Brain (organoid and tissue), 16 donors: ENCODE measurements at places on chromosomes 5 and 9.
A peak's percentile ranks its signal among the peaks of the same experiment; 100 is the strongest.

DNA sequence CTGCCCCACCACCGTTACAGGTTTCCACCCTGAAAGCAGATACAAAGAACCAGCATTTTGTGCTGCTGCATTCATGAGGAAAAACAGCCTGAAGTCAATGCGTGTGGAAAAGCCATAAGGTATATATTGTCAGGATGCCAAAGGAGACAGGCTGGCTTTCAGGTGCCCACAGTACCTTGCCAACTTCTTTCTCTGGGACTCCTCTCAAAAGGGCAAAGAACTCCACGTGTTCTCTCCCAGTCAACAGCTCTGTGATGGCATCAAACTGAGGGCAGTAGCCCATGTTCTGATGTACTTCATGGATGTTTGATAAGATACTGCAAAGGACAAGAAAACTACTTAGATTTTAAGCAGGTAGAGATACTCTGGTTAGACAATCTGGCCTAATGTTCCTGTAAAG, 24.3 kb downstream of the NIPSNAP3B start:
- DNase-seq, result no peak

DNA sequence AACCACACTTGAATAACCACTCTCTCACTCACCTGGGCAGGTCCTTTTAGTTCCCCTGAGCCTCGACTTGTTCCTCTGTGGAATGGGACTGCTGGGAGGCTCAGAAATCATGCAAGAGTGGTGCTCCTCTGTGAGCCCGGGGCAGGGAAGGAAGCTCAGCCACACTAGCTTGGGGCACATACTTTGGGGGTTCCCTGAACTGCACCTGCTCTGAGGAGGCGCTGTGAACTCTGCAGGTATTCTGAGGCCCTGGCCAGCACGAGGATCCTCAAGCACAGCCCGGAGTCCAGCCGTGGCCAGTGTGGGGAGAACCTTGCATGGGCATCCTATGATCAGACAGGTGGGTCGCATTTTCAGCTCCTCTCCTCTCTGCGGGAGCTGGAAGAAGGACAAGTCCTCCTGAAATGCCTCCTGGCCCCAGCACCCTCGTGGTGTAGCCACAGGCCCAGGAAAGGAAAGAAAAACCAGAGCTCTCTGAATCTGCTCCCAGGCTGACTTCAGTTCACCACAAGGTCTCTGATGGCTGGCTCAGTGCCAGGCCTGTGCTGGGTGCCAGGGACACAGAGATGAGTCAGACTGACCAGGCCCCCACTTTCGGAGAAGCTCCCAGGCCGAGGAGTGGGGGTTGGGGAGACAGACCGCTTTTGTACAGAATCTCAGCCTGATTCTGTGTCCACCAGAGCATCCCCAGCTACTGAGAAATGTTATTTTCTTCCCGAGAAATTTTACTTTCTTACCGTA, 11.9 kb downstream of the GLIPR2 start:
- no peak for DNase-seq

- peak; percentile 46 for DNase-seq
Observed at GRCh38 chr9:73039271-73040263, 86.7 kb upstream of the ALDH1A1 start.

DNA sequence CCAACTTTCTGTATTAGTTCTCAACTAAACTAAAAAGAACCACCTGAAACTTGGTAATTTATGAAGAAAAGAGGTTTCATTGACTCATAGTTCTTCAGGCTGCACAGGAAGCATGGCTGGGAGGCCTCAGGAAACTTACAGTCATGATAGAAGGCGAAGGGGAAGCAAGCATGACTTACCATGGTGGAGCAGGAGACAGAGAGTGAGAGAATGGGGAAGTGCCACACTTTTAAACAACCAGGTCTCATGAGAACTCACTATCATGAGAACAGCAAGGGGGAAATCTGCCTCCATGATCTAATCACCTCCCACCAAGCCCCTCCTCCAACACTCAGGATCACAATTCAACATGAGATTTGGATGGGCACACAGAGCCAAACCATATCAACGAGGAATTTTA, 123.5 kb downstream of the DEPDC1B start:
- no peak for DNase-seq
